ENCODE measurements at places on chromosomes 5 and 9. TPM values are rescaled to one million over a fixed set of nuclear protein-coding genes. Genes with fewer than 3 reads are reported as not detected.

The S1PR3 gene
- total RNA-seq, result 23.1 TPM

The CERCAM gene
- total RNA-seq, result 64.2 TPM

The NDUFAF2 gene
- total RNA-seq, result 30.9 TPM

The SPATA31D4 gene
- total RNA-seq, result not detected

The FGD3 gene
- total RNA-seq, result not detected

The DNAJC21 gene
- total RNA-seq, result 64.4 TPM

The RASA1 gene
- 42.1 TPM for total RNA-seq

The PLAC8L1 gene
- not detected for total RNA-seq

The IFNB1 gene
- total RNA-seq, result 0.17 TPM

The ALDOB gene
- not detected for total RNA-seq

The CARD6 gene
- total RNA-seq, result 12.7 TPM

The PAEP gene
- total RNA-seq, result not detected

The KCNIP1 gene
- not detected for total RNA-seq

The AMBP gene
- total RNA-seq, result 0.17 TPM

The NFX1 gene
- 21.3 TPM for total RNA-seq

The EXD3 gene
- 13.0 TPM for total RNA-seq

The TLX3 gene
- not detected for total RNA-seq

The BRINP1 gene
- 0.33 TPM for total RNA-seq

The GDF9 gene
- total RNA-seq, result under 0.01 TPM

The FBXW11 gene
- 113 TPM for total RNA-seq

The TMC1 gene
- not detected for total RNA-seq

The HNRNPA0 gene
- 12.8 TPM for total RNA-seq

The TEX48 gene
- total RNA-seq, result not detected

Measured in fibroblast of lung (primary cell).